ENCODE measurements at places on chromosomes 6 and 20.

DNA sequence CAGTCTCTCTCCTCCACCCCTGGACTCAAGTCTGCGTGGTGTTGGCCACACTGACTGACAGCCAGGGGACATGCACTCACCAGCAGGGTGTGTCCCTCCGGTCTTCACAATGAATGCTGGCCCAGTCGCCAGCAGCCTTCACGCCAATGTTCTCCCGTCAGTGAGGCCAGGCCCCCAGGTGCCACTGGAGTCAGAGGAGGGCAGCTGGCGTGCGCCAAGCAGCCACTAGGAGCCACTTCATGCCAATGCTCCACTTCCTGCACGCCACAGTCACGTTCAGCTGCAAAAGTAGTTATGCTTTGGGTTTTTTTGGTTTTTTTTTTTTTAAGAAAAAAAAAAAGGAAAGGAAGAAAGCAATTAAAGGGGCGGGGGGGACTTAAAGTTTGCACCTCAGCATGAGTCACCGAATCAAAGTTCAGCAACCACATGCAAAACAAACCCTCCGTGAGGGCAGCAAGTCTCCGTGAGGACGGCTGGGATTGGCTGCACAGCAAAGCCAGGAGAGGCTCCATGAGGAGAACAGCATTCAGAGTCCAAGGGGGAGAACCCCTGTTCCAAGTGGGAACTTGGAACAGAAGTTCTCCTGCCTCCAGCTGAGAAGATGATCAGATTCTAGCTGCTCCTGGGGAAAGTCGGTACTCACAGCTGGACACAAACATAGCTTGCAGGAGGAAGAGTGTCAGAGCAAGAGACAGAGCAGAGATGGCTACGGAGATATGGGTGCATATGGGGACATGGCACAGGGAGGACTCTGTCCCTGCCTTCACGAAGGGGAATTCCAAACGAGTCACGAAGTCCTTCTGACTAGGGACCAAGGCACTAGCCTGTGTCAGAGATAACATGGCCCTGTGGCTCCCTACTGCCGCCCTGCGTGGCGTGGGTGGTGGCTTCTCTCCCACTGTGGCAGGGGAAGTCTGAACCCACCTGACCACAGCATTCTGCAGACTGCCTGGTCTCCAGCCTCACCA lies at the start of gene ZC3H12D:
ZC3H12D (minus strand) TSS at position 282 of the 968 bp plus-strand sequence. CDS start 10,471 bp downstream, outside the sequence.
- DNase-seq: peak; percentile 66

- no peak for DNase-seq
Observed at GRCh38 chr20:17562804-17563305, 7.0 kb upstream of the DSTN start.

GRCh38 chr6:91081452-91082067 lies 494.7 kb upstream of the MAP3K7 start:
- DNase-seq: no peak

DNA sequence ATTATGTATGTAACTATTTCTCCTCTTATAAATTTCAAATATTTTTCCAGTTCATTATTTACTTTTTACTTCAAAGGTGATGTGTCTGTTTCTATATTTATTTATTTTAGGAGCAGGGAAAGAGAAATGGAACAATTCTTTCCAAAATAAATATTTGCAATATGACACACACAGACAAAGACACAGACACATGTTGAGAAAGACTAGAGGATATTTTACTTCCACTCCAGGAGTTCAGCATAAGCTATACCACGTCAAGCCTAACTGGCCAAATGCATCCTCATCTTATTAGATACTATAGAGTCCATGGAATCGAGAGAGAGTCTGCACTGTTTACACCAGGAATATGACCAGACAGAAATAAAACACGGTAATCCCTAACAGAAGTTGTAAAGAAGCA lies 13.3 kb downstream of the RALGAPA2 start:
- DNase-seq: no peak

DNA sequence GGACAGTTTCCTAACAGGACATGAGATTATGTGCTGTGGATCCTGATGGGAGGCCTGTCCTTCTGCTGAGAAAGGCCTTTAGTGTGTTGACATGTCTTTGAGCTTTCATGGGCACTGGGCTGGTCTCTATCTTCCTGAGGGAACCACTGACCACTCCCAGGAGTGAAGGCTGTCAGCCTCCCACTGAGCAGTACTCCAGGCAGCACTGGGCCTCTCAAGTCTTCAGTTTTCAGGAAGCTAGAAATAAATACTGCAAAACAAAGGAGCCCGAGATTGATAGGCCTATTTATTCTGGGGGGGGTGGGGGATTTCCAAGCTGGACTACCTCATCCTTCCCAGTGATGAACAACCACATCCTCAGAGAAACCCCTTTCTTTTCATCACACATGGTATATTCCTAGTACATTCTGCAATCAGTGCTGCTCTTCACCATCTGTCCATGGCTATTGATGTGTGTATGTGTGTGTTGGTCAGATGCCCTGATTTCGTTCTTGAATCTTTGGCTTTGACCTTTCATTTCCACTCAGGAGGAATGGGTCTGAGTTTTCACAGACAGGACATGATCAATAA lies 180.9 kb upstream of the SPTLC3 start:
- DNase-seq: no peak

GRCh38 chr20:48685300-48685699 lies 142.5 kb downstream of the PREX1 start:
- DNase-seq: no peak

GRCh38 chr20:49631856-49632418 lies 64.0 kb upstream of the PTGIS start:
- DNase-seq: no peak

- DNase-seq: no peak
Observed at GRCh38 chr6:143529095-143529494, 17.6 kb upstream of the FUCA2 start.

DNA sequence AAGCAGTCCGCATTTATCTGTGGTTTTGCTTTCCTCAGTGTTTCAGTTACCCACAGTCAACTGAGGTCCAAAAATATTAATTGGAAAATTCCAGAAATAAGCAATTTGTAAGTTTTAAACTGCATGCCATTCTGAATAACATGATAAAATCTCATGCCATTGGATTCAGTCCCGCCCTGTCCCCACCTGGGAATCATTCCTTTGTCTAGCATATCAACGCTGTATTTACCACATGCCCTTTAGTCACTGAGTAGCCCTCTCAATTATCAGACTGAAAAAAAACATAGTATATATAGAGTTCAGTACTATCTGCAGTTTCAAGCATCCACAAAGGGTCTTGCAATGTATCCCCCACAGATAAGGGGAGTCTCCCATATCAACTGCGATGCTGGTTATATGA lies 17.1 kb downstream of the RANBP9 start:
- DNase-seq: no peak

DNA sequence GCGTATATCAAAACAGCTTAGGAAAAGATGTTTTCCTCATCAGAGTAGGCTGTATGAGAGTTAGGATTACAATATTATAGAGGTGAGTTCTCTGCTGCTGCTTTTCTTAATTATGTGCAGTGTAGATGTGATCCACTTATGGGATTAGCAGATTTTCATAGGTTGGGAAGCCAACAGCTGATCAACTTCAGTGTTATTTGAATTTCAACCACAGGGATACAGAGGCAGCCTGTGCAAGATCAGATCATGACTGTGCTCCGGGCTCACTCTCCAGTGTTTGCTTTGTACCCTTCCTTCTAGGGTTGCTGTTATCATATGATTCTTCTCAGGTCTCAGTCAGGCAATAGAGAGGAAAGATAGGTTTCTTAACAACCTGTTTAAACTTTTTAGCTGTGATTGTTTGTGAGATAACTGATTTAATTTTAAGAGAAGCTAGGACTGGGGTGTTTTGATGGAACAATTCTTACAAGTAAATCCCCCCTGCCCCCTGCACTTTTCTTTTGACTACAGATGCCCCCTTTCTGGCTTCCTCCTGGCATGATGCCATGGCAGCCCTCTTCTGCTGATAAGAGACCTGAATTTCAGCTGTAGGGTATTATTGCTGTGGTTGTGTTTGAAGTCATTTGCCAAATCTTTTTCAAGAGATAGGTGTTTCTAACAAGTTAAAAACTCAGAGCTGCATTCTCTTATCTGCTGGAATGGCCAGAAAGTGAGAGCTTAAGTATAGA lies 8.5 kb downstream of the RNF8 start:
- no peak for DNase-seq

GRCh38 chr20:15138548-15139126 lies 801.2 kb upstream of the FLRT3 start:
- DNase-seq: no peak
